Left ventricle myocardium superior (tissue), 1 donor: ENCODE measurements at places on chromosomes 3 and 15. TPM values are rescaled to one million over a fixed set of nuclear protein-coding genes. Genes with fewer than 3 reads are reported as not detected.

The TFRC gene
- total RNA-seq, result 61.2 TPM

The TLR9 gene
- total RNA-seq, result 0.17 TPM

DNA sequence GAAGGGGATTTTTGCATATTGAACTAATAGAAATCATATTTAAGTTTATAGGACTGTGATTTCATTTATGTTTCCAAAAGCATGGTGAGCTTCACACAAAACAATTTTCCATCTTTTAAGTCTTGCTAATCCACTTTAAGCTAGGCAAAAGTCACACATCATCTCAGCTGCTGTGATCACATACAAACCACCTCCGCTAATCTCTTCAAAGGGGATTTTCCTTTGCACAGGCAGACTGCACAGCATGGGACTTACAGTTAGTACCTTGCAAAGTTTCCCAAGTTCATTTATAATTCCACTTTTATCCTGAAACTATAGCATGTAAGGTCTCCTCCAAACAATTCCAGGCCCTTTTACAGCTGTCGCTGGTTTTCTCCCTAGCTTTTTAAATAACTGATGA is 225.1 kb upstream of the CNTN3 start:
- no peak for DNase-seq

DNA sequence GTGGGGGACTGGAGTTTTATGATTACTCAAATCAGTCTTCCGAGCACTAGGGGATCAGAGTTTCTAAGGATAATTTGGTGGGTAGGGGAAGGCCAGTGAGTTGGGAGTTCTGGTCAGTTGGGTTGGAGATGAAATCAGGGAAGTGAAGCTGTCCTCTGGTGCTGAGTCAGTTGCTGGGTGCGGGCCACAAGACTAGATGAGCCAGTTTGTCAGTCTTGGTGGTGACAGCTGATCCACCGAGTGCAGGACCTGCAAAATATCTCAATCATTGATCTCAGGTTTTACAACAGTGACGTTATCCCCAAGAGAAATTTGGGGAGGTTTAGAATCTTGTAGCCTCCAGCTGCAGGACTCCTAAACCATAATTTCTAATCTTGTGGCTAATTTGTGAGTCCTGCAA is 249.4 kb downstream of the FAM43A start:
- no peak for DNase-seq

GRCh38 chr3:184333190-184333589 is 4.2 kb upstream of the FAM131A start:
- no peak for DNase-seq

DNA sequence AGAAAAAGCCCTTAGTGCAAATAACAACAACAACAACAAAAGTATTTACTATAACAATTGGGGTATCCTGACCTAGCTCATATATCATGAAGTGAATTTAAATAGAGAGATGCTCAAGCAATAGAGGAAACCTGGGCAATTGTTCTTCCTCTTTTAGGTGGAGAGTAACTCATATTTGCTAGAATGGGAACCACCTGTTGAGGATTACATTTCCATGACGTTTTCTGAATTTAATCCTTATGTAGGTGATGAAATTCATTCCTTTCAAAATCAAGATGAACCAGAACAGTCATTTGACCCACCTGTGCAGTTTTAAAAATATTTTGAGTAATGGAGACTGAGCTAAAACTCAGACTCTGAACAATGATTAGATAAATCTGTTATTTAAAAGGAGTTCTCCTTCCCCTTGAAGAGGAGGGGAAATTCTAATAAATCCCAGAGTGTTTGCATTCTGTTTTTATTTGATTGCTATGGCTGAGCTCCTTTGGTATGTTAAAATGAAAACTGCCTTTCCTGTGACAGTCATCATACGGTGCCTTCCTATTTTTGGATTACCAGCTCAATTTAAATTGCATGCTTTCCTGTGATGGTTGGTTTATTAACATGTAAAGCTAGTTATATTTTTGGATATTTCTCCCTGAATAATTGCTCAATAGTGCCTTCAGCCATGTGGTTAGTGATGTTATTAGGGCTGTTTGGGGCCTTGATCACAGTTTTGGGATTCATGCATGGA is 24.3 kb downstream of the VPS8 start:
- DNase-seq, result no peak

The GOLGA8Q gene
- total RNA-seq, result 1.1 TPM
